ENCODE measurements at places on chromosomes 16 and 17.

DNA sequence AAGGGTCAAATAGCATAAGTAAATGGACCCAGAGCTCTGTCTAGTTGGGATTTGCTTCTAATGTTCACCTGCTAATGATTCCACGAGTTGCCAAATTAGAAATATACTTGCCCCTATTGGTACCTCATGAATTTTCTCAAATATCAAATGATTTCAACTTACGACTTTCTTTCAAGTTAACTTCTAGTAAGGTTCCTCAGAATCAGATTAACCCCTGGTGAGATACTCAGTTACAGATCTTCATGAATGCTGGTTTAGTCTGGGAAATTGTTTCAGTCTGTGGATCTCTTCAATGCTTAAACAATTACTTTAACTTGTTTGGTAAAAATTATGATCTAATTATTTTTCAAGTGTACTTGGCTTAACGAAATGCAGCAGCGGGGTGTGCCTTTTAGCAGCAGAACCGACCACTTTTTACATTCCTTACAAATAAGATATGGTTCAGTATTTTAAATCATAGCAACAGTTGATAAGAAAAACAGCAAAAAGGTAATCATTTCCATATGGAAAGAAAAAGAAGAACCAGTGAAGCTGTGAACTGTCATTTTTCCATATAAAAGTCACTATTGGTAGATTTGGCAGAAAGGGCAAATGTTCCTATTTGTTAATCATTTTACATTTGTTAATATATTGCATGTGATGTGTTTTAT is 34.5 kb downstream of the TUBD1 start:
- no peak for DNase-seq

- DNase-seq = no peak
Measured at GRCh38 chr17:65637786-65638185, 76.3 kb upstream of the AXIN2 start.

DNA sequence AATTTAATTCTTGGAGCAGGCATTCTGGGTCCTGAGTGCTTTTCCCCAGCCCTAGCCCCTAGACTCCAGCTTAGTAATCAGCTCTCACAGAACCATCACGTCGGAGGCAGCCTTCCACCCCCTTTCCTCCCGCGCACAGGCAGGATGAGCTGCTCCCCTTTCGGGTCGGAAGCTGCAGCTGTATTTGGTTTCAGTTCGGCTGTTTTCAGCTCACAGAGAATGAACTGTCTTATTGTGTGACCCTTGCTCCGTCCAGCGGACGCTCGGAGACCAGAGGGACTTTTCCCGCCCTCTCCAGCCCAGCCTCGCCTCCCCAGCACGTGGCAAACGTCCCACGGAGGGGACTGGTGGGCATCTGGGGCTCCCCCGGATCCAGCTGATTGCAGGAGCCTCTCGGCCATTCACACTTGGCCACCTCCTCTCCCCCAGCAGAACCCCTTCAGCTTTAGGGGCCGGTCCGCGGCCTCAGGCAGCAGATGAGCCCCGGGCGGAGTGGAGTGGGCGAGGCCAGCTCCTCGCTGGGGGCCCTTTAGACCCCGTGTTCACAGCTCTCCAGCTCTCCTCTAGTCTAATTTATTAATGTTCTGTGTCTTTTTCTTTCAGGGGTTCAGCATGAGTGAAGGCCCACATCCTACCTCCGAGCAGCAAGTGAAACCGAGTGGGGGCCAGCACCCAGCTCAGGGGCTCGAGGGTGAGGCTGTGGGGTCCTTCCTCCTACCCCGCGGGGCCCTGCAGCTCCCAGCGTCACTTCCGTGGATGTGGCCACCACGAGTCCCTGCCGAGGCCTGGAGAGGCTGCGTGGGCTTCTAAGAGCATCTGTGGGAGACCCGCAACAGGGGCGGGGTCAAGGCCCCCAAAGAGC is 863 bp upstream of the UTS2R start:
- DNase-seq = no peak

GRCh38 chr17:967122-967521 is 12.5 kb downstream of the NXN start:
- DNase-seq = no peak

- DNase-seq = peak; percentile 41
Measured at GRCh38 chr16:85390511-85391174, 222.5 kb upstream of the GSE1 start.

DNA sequence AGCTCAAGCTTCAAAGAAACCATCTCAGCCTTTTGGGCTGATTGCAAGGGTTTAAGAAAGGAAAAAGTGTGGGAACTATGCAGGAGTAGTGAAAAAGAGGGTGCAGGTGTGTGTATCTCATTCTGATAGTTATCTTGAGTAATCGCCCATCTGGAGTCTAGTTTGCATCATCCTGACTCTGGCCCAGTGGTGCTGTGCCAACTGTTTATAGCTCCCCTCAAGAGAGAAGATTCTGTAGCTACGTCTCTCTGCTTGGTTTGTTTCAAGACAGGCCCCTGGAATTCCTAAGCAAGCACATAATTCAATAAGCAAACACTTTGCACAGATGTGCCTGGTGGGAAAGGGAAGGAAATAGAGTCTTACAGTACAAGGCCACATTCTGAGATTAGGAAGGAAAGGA is 144.4 kb downstream of the HAPSTR1 start:
- DNase-seq = no peak

- DNase-seq = no peak
Measured at GRCh38 chr17:47700471-47701449, 6.8 kb downstream of the TBKBP1 start.

- DNase-seq = no peak
Measured at GRCh38 chr17:61382796-61383688, 16.6 kb upstream of the TBX2 start.

GRCh38 chr17:773467-774312 is 8.4 kb downstream of the GLOD4 start:
- no peak for DNase-seq

- DNase-seq = no peak
Measured at GRCh38 chr16:1705688-1706385, at the start of gene MAPK8IP3. MAPK8IP3 (plus strand) TSS chr16:1706195; CDS start chr16:1706340, 145 bp downstream.

DNA sequence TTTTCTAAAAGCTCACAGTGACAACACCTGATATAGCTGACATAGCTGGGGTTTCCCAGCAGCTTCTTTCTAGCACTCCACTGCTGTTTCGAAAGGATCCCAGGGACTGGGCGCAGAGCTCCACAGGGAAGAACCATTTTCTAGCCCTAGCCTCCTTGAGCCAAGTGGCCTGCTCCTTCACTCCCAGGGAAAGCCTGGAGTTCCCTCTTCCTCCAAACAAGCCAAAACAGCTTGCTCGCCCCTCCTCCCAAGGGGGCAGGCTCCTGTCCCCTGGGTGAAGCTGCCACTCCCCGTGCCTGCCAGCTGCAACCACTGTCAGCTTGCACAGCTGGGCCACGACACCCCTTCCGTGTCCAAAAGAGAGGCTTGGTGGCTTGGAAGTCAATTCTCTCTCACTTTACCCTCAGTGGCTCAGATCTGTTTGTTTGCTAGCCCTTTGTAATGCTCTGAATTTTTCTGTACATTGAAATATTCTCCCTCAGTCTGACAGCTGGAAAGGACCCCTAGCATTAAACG is 59.8 kb downstream of the CYTH1 start:
- no peak for DNase-seq

- DNase-seq = no peak
Measured at GRCh38 chr17:74547736-74548135, 1.8 kb upstream of the CD300C start.

- DNase-seq = no peak
Measured at GRCh38 chr16:81707411-81708265, 71.5 kb upstream of the PLCG2 start.

- no peak for DNase-seq
Measured at GRCh38 chr16:9446471-9447194, 355.2 kb downstream of the HAPSTR1 start.

DNA sequence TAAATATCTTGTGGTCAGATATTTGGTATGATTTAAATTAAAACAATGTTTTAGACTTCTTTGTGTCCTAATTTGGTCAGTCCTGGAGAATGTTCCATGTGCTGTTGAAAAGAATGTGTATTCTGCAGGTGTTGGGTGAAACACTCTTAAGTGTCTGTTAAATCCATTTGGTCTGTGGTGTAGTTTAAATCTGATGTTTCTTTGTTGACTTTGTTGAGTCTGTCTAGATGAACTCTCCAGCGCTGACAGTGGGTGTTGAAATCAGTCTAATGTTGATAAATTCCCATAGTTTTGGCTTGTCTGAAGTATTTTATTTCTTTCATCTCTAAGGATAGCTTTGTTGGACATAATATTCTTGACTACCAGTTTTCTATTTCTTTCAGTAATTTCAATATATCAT is 18.8 kb downstream of the TANC2 start:
- DNase-seq = no peak

DNA sequence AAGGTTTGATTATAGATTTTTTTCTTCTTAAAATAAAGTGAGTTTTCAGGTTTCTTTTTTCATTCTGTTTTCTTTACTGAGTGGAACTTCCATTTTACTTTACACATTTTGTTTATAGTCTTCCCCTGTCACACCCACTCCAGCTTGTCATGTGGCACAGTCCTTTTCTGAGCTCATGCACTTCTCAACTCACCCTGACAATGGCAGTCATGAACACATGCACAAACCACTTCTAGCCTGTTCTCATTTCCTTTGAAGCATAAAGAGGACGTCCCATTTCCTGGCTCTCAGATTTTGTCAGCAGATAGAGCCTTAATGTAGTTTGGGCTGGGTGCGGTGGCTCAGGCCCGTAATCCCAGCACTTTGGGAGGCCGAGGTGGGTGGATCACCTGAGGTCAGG is 168.0 kb downstream of the AHSP start:
- DNase-seq = no peak

DNA sequence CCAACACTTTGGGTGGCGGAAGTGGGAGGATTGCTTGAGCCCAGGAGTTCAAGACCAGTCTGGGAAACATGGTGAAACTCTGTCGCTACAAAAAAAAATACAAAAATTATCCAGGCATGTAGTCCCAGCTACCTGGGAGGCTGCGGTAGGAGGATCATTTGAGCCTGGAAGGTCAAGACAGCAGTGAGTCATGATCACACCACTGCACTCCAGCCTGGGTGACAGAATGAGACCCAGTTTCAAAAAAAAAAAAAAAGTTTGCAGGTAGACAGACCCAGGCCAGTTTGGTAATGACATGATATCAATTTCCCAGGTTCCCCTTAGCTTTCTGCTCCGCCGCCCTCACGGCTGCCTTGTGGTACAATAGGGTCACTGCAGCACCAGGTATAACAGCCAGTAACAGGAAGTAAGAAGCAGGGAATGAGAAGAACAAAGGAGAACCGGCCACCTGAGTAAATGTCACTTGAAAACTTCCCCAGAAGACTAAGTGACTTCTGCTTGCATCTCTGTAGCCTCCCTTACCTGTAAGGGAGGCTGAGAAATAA is 201.2 kb upstream of the HSBP1 start:
- DNase-seq = no peak

- DNase-seq = no peak
Measured at GRCh38 chr16:68696514-68696913, 40.6 kb upstream of the CDH1 start.

GRCh38 chr17:6748617-6749016 is 7.2 kb upstream of the XAF1 start:
- no peak for DNase-seq

DNA sequence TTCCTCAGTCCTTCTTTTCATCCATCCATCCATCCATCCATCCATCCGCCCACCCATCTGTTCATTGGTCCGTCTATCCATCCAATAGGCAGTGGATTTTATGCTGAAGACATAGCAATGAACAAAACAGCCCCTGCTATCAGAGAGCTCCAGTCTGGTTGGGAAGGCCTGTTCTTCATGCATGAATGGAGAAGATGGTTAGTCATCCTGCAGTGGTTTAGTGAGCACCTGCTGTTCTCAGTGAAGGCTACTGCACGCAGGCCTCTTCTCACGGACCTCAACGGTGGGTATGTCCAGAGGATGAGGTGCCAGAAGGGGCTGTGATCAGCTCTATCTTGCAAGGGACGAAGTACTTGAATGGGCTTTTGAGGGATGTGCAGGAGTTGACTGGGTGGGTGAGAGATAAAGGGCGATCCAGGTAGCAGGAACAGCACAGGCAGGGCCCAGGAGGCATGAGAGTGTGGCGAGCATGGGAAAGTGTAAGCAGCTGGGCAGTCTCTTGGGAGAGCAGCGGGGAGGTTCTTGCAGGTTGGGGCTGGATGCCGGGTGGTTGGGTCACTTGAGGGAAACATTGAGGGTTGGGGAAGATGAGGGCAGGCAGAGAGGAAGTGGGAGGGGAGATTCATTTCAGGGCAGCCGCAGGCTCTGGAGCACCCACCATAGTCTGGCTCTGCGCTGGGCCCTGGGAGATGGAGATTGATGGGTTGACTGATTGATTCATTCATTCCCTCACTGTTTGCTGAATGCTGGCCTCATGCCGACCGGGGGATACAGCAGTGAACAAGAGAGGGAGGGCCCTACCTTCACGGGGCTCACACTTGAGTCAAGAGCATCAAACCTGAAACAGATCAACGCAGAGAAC is 115.0 kb upstream of the CIBAR2 start:
- no peak for DNase-seq

GRCh38 chr16:75506107-75506506 is 10.9 kb upstream of the CHST6 start:
- no peak for DNase-seq

- no peak for DNase-seq
Measured at GRCh38 chr17:6796017-6796886, 20.2 kb downstream of the FBXO39 start.

- DNase-seq = no peak
Measured at GRCh38 chr17:14744761-14745473, 444.0 kb downstream of the HS3ST3B1 start.

DNA sequence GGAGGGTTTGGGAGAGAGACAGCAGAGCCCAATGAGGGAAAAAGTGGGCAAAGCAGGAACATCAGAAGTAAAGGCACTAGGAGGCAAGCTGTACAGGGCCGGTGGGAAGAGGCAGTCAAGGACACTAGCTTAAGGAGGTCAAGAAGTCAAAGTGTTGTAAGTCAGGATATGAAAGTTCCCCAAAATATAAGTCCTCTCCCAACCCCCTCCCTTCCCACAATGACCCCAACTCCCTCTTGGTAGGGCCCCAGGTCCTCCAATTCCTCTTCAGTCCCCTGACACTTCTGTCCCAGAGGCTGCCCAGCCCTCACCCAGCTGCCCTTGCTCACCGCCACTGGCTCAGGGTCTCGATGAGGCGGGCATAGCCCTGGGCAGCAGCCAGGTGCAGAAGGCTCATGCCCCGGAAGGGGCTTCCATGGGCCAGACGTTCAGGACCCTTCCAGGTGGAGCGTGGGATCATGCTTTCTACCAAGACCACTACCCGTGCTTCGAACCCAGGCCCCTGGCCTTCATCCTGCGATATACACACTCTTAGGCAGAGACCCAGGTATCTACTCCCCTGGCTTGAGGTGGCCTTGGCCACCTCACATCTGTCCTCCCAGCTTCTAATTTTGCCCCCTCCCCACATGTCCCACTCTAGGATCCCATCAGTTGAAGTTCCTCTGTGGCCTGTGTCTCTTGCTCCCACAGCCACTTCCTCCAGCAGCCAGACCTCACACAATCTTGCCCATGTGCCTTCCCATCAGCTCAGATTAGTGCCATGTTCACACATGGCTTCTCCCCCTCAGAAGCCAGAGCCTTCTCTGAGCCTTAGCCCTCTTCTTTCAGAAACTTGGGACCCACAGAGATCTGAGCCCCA is 5.9 kb upstream of the SPAG7 start:
- DNase-seq = no peak

- no peak for DNase-seq
Measured at GRCh38 chr17:80154166-80154565, 7.2 kb upstream of the EIF4A3 start.

Measured in retinal pigment epithelial cell (primary cell).